ENCODE measurements at places on chromosomes 6 and 20. TPM values are rescaled to one million over a fixed set of nuclear protein-coding genes. Genes with fewer than 3 reads are reported as not detected.

CST2 gene
- polyA plus RNA-seq = 0.96 TPM

ABHD12 gene
- polyA plus RNA-seq = 16.1 TPM

PRDM13 gene
- not detected for polyA plus RNA-seq

NEDD9 gene
- 21.3 TPM for polyA plus RNA-seq

LY6G6F gene
- polyA plus RNA-seq = 0.35 TPM

GJE1 gene
- not detected for polyA plus RNA-seq

- H3K4me3 ChIP-seq = no peak overlapping the region
- peaks cover 22% of the 10 kb centered on the region for H3K4me1 ChIP-seq
- H3K36me3 ChIP-seq = no peaks in the 10 kb centered on the region
- DNase-seq = no peak
- no peak overlapping the region for H3K27ac ChIP-seq
These were observed 12.0 kb downstream of the FOXP4 start for GRCh38 chr6:41558033-41558807.

DNA sequence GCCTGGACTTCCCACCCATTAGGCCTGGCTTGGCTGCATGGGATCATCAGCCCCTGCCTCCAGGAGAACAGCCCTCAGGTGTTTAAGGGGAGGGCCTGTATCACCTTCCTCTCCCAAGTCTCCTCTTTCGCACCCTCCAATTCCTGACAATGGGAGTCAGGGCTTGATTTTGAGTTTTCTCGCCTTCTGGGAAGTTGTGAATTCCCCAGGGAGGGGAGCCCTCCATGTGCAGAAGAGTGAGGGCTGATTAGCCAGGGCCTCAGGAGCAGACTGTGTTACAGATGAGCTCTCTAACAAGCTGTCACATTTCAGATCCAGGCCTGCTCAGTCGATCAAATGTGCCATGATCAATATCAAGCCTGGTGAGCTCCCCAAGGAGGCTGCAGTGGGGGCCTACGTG lies 42.4 kb downstream of the CNBD2 start:
- H3K27me3 ChIP-seq = no peaks in the 10 kb centered on the region
- no peaks in the 10 kb centered on the region for H3K36me3 ChIP-seq
- no peak overlapping the region for H3K4me3 ChIP-seq
- DNase-seq = peak; percentile 7
- H3K4me1 ChIP-seq = no peaks in the 10 kb centered on the region
- H3K27ac ChIP-seq = no peak overlapping the region

DNA sequence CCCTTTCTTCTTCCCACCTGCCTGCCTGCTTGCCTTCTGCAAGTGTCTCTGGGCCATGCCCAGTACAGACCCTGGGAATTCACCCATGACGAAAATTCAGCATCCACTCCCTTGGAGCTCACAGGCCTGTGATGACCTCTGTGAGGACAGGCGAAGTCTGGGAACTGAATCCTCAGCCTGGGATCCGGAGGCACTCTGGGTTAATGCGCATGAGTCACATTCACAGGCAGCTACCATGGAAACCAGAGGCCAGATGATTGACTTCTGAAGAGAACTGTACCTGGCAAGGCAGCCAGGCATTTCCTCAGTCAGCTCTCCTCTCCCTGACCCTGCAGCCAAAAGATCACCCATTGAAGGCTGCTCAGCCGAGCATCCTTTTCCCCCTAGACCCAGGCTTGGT lies 41.0 kb downstream of the SLC9A8 start:
- H3K27me3 ChIP-seq = no peaks in the 10 kb centered on the region
- no peak for DNase-seq
- no peak overlapping the region for H3K4me3 ChIP-seq
- no peaks in the 10 kb centered on the region for H3K36me3 ChIP-seq
- H3K27ac ChIP-seq = no peak overlapping the region

DNA sequence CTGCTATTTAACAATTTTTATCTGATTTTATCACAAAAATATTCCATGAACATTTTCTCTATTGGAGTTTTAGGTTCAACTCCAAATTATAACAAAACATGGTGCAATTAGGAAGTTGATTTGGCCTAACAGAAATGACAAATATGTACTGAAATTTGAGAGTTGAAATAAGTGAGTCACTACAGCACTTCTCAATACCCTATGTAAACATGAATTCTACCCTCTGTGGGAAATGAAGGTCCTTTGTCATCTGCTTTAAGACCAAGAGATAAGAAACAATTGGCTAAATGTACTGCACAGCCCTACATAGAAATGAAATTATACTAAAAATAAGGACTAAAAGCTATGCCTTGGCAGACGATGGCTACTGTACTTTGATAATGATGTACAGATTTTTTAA lies 86.2 kb upstream of the BEND6 start:
- H3K27me3 ChIP-seq = no peaks in the 10 kb centered on the region
- no peaks in the 10 kb centered on the region for H3K36me3 ChIP-seq
- no peak overlapping the region for H3K27ac ChIP-seq

- H3K27ac ChIP-seq = no peak overlapping the region
- H3K4me1 ChIP-seq = no peaks in the 10 kb centered on the region
- no peaks in the 10 kb centered on the region for H3K36me3 ChIP-seq
- no peak overlapping the region for H3K4me3 ChIP-seq
- DNase-seq = no peak
These were observed 386.9 kb downstream of the CDH4 start for GRCh38 chr20:61638802-61639585.

- H3K4me3 ChIP-seq = no peak overlapping the region
- no peak overlapping the region for H3K27ac ChIP-seq
These were observed 14.5 kb downstream of the L3MBTL3 start for GRCh38 chr6:130032758-130033340.

DNA sequence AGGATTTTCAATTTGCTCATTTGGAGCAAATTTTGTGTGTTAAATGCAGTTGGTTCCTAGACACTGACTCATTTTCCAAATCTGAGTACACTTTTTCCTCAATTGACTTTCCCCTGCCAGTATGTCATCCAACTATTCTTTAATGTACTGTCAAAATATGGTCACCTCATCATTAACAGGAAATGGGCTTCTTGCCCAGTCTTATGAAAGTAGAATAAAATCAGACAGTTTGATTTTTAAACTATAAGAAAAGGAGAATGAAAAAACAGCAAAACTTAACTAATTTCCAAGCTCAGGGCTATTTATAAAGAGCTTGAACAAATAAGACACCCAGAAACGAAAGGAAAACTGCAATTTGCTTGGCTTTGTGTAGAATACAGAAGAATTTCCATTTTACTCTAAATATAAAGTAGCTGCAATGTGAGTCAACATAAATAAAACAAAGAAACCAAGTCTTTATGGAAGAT lies 43.7 kb upstream of the RAB23 start:
- no peaks in the 10 kb centered on the region for H3K36me3 ChIP-seq
- H3K27me3 ChIP-seq = no peaks in the 10 kb centered on the region
- H3K4me3 ChIP-seq = no peak overlapping the region
- no peak overlapping the region for H3K27ac ChIP-seq

GRCh38 chr20:45639687-45640086 lies 8.6 kb upstream of the WFDC9 start:
- H3K4me3 ChIP-seq = no peak overlapping the region
- no peak for DNase-seq

Data from spleen (tissue), 13 donors.